ENCODE measurements at places on chromosomes 2 and 18.

DNA sequence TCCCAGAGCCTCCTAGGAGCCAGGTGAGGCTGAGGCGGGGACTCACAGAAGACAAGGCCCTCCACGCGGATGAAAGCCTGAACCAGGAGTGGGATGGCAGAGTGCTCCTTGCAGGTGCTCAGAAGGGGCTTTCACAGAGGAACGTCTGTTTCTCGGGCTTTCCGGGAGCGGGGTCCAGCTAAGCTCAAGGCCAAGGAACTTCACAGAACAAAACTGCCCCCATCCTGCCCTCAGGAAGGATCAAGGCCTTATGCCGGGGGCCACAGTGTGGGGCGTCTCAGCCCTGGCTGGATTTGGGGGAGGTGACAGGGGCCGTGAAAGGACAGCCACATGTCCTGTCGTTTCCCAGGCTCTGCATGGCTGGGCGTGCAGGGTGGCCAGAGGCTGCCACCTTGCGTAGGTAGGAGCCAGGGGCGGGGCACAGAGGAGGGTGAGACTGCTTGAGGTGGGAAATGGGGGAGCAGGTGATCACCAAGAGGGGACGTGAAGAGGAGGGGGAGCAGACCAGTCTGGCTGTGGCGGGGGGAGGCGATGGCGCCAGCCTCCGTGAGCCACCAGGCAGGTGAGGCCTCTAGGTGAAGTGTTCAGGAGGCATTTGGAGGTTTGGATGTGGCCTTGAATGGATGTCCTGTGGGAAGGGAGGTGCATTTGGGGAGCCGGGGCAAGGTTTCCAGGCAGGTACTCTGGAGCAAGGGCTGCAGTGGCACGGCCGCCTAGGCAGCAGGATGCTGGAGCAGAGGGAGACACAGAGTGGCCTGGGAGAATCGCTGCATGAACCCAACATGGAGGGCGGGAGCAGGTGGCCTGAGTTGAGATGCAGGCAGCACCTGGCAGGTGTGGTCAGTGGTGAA lies 79.1 kb downstream of the TWIST2 start:
- no peak for DNase-seq

DNA sequence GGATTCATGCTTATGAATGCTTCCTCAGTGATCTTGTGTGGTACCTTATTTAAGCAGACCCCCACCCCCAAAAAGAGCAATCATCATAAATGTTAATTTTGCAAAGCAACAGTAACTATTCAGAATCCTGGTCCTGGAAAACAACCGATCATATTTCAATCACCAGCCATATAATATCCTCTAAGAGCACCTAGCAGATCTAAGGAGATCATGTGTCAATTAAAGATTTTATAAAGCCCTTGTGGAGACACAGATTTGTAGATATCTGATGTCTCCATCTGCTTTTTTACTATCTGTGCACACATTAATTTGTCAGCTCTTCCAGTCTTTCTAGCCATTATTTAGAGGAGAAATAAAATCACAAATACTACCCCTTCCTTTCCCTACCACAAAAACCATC lies 423.7 kb downstream of the TGIF1 start:
- DNase-seq, result no peak

- DNase-seq, result no peak
Measured at GRCh38 chr18:29594493-29594892, 1417.6 kb upstream of the CDH2 start.

- no peak for DNase-seq
Measured at GRCh38 chr2:88400037-88400767, 52.3 kb downstream of the FOXI3 start.

DNA sequence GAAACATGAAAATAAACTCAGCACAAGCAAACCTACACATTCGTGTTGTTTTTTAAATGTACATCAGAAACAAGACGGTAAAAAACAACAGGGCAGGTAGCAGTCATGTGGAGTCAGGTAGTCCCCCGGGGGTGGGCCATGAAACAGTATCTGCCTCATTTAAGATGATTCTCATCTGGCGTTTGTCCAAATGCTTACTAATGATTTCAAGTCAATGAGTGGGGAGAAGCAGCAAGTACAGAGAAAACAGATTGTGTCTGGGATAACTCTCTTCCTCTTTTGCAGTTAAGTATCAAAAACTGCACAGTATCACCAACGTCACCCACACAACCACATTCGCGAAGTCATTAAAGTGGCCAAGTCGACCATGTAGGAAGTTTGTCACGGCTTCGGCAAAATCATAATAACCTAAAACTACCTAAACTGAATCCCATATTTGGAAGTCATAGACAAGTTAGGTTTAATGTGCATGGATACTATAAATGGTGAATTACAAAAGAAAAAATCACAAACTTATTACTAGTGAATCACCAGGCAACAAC lies 1.3 kb downstream of the LAPTM4A start:
- DNase-seq, result no peak

GRCh38 chr2:119289093-119289492 lies 65.5 kb downstream of the STEAP3 start:
- DNase-seq, result no peak

GRCh38 chr2:144096531-144096930 lies 423.4 kb downstream of the ZEB2 start:
- DNase-seq, result no peak

- DNase-seq, result no peak
Measured at GRCh38 chr2:19873014-19873413, 28.8 kb downstream of the TTC32 start.

DNA sequence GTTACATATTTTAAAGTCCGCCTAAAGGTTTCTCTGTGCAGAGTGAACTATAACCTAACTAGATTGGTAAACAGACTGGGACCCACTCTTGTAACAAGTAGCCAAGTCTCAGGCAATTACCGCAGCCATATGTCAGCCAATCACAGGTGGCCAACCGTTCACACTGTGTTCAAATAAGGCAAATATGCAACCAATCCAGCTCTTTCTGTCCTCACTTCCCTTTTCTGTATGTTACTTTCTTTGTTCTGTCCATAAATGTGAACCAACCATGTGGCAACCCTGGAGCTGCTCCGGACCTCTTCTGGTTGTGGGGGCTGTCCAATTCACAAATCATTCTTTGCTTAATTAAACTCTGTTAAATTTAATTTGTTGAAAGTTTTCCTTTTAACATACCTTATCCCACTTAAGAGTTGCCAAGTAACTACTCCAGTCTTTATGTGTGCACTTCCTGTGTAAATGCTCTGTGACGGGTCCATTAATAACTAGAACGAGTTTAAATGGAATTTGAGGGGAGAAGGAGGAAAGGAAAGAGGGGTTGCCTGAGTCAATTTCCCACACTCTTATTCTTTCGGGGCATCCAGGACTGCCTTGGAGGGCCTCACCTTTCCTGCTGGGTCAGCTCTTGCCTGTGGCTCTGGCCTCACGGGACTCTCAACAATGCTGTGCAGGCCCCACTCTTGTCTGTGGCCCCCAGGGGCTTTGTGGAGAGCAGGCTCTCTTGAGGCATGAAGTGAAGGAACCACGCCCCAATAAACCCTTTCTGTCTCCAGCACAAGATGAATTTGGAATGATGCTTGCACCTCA lies 6.6 kb upstream of the RPL37A start:
- no peak for DNase-seq

- no peak for DNase-seq
Measured at GRCh38 chr2:157056200-157056676, 201.3 kb upstream of the GALNT5 start.

- DNase-seq, result no peak
Measured at GRCh38 chr2:57207191-57207590, 839.4 kb upstream of the VRK2 start.

GRCh38 chr2:237227592-237228280 lies 142.0 kb downstream of the COPS8 start:
- no peak for DNase-seq

DNA sequence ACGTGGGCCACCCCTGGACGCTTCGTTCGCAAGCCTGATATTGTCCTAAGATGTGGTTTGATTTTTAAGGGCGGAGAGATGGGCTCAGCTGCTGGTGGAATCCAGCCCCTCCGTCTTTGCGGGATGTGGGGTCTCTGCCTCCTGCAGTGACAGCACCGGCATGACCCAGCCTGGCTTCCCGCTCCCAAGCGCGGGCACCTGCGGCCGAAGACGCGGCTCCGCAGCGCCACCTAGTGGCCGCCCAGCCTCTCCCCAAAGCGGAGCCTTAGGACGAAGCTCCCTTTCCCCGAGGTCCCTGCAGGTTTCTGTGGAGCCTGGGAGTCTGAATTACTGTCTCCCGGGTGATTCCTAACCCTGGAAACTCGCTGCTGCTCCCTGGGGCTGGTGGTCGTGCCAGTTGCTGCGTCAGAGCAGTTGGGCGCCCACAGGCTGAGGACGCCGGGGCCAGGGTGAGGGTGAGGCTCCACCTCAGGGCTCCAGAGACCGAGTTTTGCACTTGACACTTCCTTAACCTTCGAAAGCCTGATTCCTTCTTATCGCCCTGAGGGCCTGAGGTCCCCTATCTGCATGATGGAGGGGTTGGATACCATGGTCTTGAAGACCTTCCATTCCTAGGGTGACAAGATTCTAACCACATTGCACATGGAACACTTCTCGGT lies 137.5 kb downstream of the TPO start:
- peak; percentile 50 for DNase-seq

GRCh38 chr2:180012523-180012922 lies 5.4 kb upstream of the CWC22 start:
- DNase-seq, result no peak

- peak; percentile 22 for DNase-seq
Measured at GRCh38 chr2:68185541-68186164, 28.0 kb downstream of the PNO1 start.

DNA sequence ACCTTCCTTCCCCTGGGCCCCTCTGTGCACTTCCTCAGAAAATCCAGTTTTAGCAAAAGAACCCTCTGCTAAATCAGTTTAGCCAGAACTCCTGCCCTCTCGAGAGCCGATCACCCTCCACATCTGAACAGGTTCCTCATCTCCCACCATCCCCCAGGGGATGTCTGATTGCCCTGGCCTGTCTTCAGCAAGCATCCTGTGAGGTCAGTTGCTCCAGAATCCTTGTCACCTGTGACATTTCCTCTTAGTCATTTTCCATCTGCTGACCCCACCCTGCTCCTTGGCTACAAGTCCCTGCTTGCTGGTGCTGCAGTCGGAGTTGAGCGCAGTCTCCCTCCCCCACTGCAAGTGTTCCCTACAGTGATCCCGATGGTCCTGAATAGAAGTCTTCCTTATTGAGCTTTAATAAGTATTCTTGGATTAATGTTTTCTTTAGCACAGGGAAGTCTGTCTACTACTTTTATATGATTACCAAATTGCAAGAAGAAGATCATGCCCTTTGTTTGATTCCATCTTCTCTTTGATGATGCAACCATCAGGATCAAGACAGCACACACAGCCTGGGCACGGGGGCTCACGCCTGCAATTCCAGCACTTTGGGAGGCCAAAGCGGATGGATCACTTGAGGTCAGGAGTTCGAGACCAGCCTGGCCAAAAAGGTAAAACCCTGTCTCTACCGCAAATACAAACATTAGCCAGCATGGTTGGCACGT lies 30.9 kb upstream of the UBE2F start:
- DNase-seq, result no peak

DNA sequence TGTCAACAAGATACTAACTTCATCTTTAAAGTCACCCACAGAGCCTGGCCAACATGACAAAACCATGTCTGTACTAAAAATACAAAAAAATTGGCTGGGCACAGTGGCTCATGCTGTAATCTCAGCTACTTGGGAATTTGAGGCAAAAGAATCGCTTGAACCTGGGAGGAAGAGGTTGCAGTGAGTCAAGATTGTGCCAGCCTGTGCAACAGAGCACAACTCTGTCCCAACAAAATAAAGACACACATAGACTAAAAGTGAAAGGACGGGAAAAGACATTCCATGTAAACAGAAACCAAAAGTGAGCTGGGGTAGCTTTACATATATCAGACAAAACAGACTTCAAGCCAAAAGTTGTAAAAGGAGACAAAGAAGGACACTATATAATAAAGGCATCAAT lies 34.8 kb downstream of the USP34 start:
- no peak for DNase-seq

GRCh38 chr2:235041918-235042575 lies 90.2 kb downstream of the SH3BP4 start:
- DNase-seq, result no peak

DNA sequence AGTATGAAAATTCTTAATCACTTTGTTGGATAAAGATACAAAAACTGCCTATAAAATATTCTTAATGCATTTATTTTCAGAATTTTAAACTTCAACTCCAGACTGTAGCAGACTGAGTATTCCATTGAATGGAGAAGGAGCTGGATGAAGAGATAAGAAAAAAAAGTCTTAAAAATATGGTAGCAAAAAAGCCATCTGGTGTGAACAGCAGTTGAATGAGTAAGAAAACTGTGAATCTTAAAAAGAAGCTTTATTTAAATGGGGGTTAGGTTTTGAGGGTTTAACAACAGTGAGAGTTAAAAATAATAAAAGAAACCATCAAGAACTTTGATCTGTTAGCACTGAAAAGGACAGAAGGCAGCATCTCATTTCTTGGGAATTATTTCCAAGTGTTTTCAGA lies 91.5 kb downstream of the KCNH7 start:
- no peak for DNase-seq

GRCh38 chr2:86286516-86286915 lies 50.9 kb downstream of the REEP1 start:
- DNase-seq, result no peak

GRCh38 chr2:200650195-200650594 lies 64.4 kb downstream of the AOX1 start:
- DNase-seq, result no peak

GRCh38 chr2:197216361-197216979 lies 94.1 kb downstream of the ANKRD44 start:
- no peak for DNase-seq

DNA sequence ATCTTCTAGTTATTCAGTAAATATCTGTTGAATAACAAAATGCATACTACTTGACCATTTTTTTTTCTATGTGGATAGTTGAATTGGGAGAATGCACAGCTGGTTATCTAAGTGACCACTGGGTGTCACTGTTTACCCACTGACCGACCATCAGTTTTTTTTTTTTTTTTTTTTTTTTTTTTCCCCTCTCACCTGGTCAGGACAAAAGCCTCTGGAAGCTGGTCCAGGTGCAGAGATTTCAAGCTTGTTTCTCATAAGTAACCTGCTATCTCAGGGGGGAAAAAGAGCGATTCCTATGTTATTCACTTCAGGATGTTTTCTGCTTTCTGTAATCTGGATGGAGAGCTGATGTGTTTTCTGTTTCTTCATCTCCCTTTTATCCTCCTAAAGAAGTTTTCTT lies 256.0 kb downstream of the DCDC2C start:
- DNase-seq, result no peak

Data from activated CD4-positive, alpha-beta T cell treated with anti-CD3 and anti-CD28 coated beads for 24 hours (primary cell).